ENCODE measurements at places on chromosomes 6 and 20.

DNA sequence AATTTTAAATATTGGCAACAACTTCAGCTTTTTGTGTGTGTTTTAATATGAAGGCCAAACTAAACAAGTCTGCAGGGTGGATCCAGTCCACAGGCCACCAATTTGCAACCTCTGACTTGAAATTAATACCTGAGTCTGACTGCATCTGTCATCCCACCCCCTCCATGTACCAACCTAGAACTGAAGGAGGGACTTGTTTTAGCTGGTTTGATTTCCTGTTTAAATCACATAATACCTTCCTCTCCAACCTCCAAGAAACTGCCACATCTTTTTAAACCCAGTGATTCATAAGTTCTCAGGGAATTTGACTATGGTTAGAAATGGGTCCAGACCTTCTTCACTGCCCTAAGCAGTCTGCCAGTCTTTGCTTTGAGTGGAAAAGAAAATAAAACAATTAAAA, 21.6 kb downstream of the RNF8 start:
- DNase-seq, result no peak

- DNase-seq, result no peak
Observed at GRCh38 chr6:130600880-130601341, 226.3 kb upstream of the SMLR1 start.

- DNase-seq, result no peak
Observed at GRCh38 chr6:12844284-12845223, 128.0 kb downstream of the PHACTR1 start.

GRCh38 chr6:3653528-3654070, 97.9 kb downstream of the PXDC1 start:
- DNase-seq, result no peak

DNA sequence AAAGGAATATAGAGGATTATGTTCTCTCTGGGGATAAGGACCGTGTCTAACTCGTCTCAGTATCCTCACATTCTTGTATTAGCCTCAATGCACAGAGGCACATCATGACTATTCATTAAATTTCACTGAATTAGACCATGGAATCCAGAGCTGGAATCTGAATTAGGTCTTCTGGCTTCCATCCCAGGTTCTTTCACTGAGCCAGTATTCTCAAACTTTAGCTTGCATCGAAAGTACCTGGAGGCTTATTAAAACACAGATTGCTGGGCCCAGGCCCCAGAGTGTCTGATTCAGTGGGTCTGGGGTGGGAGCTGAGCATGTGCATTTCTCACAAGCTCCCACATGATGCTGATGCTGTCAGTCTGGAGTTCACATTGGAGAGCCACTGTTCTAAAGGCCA, 142.0 kb downstream of the UST start:
- DNase-seq, result no peak

- no peak for DNase-seq
Observed at GRCh38 chr6:119672725-119673124, 323.2 kb upstream of the MAN1A1 start.

GRCh38 chr20:53658322-53658721, 64.7 kb upstream of the ZNF217 start:
- DNase-seq, result no peak

GRCh38 chr20:39631557-39631956, 669.4 kb downstream of the DHX35 start:
- no peak for DNase-seq

DNA sequence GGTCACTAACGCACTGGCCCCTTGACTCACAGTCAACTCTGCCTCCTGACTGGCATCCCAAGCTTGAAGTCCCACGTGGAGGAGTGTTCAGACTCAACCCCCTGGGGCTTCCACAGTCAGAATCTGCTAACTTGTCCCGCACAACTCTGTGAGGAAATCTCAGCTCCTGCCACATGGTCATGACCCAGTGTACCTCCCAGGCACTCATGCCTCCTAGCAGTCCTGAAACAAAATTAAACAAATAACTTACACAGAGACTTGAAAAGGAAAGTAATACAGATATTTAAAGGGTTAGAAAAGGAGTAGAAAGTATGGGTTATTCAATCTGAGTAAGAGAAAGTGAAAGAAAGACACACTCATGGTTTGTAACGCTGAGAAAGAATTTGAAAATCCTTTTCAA, 134.9 kb downstream of the GMDS start:
- peak; percentile 35 for DNase-seq

DNA sequence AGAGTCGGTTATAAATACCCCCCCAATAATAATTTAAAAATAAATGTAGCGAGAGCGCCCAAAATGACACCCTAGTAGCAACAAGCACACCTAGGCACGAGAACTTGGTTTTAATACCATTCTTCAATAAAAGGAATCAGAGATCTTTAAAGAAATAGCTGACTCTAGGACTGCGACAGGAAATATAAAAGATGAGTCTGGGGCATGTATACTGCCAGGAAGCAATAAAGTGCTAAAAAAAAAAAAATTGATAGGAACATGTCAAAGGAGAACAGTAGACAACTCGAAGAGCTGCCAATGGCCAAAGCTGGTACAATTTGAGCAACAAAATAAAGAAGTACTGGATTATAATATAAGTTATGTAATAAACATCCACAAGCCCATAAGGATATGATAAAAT, 2.2 kb downstream of the PNISR start:
- no peak for DNase-seq

DNA sequence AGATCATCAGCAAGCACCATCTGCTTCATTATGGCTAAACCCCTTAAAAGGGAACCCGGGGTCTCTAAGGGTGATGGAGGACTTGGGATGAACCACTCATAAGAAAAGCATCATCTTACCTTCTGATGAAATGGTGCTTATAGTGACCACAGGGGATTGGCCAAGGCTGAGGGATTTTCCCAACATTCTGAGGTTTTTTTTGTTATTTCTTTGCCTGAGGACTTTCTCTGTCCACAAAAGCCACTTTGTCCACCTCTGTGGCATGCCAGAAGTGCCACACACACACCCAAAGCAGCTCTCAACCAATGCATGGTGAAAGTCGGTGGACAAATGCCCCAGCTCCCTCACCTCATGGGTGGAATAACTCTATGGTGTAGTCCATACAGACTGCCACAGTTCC, 79.3 kb upstream of the TOP1 start:
- DNase-seq, result no peak

- DNase-seq, result no peak
Observed at GRCh38 chr20:13822459-13822858, 37.6 kb downstream of the NDUFAF5 start.

GRCh38 chr6:139654888-139655782, 280.7 kb upstream of the CITED2 start:
- no peak for DNase-seq

- no peak for DNase-seq
Observed at GRCh38 chr6:25253351-25253750, 25.8 kb upstream of the CARMIL1 start.

DNA sequence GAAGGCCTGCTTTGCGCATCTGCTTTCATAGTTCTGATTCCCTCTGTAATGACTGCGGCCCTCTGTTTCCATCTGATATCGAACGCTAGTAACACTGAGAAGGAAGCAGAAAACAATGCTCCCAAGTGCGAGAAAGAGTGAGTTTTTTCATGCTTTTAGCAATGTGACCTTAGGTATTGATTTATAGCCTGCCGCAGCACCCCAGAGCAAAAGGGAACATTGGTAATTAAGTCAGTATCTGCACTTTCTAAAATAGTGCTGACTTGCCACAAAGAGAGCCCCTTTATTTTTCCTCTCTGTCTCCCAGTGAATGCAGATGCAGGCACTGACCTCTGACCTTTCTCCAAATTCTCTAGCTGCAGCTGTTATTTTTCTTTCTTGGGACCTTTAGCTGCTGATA, 129.8 kb downstream of the HDGFL1 start:
- no peak for DNase-seq

DNA sequence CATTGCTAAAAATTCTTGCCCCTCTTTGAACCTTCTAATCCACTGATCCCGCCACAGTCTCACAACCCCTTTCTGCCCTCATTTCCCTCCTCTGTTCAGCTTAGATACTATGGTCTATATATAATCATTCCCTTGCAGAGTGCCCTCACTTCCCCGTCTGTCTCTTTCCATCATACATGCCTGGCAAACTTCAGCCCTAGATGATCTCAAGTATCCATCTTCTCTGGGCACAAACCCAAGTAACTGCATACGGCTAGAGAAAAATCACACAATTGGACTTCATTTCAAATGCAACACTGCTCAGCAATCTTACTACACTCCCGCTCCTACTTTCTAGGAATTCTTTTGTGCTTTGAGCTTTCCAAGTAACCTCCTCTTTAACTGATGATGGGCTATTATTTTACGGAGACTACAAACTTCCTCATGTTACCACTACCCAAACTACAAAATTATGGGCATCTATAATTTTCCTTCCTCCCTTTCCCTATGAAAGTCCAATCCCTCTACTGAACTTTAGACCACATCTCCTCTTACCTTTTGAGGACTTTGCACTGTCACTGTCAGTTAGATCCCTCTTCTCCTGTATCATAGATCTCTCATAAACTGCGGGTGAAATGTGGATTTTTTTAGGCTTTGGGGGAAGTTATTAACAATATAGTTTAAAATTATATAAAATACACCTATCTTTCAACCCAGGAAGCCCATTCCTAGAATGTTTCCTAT, 135.6 kb downstream of the BTBD9 start:
- no peak for DNase-seq

GRCh38 chr6:134551245-134551960, 233.5 kb upstream of the SGK1 start:
- no peak for DNase-seq

- no peak for DNase-seq
Observed at GRCh38 chr20:6974838-6975237, 207.4 kb downstream of the BMP2 start.

GRCh38 chr6:72716916-72717315, 95.1 kb downstream of the KCNQ5 start:
- DNase-seq, result no peak
